Inflammatory macrophage treated with lipopolysaccharide for 1 hour (primary cell): ENCODE measurements at places on chromosomes 13 and 19.

GRCh38 chr13:50592412-50593155, 250.9 kb downstream of the DLEU7 start:
- DNase-seq: no peak

DNA sequence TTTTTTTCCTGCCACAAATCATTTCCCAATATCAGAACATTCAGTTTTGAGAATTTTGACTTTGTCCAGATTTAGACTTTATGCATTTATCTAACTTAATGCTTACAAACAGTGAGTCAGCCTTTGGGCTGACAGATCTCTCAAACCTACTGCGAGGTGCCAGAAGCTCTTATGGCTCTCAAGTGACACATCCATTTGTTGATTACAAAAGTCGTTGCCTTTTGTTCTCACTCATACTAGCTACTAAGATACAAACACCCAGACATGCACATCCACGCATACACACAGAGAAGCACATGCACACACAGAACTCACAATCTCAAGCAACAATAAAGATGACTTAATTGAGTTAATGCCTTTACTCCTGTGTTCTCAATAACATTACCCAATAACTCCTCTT, 1147.5 kb downstream of the DIAPH3 start:
- no peak for DNase-seq

DNA sequence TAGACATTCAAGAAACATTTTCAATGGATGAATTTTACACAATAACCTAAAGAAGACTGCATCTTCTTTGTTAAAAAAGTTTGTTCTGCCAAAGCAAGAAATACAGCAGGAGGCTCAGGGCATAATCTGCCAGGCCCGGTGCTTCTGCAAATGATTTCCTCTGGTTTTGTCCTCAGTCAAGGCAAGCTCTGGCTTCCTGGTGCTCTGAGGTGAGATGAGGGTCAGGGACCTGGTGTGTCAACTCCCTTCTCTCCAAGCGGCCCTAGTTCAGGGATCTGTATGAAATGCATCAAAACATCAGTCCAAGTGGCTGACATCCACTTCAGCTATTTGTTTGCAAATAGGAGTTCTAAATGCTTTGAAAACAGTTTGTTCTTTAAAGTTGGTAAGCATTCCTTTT, 31.6 kb downstream of the LACC1 start:
- no peak for DNase-seq

GRCh38 chr19:7993560-7993959, 11.9 kb downstream of the ELAVL1 start:
- DNase-seq: no peak

DNA sequence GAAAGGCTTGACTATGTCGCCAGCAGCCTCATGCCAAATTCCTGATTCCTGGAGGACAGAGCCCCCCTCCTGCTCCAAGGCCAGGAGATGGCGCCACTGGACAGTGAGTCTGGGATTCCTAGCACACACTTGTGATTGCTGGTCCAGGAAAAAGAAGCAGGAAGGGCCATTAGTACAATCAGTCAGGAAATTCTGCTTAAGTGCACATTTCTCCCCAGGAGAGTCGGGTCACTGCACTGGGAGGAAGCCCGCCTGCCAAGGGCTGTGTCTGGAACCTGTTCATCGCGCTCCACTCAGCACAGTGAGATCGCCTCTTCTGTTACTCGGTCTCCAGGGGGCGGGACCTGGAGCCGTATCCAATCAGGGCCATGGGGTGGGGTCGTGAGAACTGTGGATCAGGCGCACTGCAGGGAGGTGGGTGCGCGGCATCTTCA, 65.1 kb downstream of the ZNF823 start:
- DNase-seq: peak; percentile 26

DNA sequence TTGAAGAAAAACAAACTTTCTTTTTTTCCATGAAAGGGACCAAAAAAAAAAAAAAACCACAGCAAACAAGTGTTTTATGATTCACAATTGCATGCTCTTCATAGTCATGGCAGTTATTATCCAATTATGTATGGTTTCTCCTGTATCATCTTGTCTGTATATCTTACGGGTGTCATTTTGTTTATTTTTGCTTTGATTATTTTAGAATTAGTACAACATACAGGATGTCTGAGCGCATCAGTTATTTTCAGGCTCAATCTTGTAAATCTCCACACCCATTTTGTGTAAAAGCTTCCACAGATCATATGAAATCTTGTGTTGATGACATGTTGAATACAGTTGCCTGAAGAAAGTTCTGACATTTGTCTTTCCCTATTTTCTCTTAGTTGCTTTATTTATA, 280.3 kb downstream of the KLF5 start:
- no peak for DNase-seq

- no peak for DNase-seq
Observed at GRCh38 chr19:40659116-40659515, 31.3 kb downstream of the NUMBL start.

DNA sequence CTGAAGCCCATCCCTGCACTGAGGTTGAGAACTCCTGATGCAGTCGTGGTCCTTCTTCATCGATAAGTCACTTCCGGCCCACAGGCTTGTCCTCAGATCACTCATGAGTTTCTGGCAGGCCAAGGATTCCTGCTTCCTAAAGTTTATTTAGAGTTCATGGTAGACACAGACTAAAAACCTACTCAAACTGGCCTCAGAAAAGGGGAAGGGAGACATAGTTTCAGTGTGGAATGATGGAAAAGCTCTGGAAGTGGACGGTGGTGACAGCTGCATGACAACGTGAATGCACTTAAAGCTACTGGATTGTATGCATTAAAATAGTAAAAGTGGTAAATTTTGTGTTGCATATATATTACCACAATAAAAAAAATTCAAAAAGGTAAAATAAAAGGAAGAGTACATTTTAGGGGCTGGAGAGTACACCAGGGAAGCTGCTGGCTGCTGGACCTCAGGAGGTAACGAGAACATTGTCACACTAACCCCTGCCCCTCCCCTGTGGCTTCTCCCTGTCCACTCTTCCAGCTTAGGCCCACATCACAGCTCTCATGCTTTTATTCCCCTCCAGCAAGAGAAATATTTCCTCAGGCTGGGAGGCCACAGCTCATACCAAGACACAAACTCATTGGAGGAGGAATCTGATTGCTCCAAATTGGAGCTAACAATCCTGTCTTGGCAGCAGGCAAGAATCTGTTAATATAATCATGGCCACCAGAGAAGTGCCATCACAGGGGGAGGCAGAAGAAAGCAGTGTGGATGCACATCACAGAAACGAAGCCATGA, 741.0 kb downstream of the UQCRFS1 start:
- no peak for DNase-seq

GRCh38 chr13:30108216-30108912, 199.0 kb downstream of the KATNAL1 start:
- no peak for DNase-seq

GRCh38 chr13:48411841-48412531, 927 bp downstream of the LPAR6 start:
- DNase-seq: no peak

GRCh38 chr13:99352351-99353245, 45.4 kb upstream of the GPR183 start:
- no peak for DNase-seq

DNA sequence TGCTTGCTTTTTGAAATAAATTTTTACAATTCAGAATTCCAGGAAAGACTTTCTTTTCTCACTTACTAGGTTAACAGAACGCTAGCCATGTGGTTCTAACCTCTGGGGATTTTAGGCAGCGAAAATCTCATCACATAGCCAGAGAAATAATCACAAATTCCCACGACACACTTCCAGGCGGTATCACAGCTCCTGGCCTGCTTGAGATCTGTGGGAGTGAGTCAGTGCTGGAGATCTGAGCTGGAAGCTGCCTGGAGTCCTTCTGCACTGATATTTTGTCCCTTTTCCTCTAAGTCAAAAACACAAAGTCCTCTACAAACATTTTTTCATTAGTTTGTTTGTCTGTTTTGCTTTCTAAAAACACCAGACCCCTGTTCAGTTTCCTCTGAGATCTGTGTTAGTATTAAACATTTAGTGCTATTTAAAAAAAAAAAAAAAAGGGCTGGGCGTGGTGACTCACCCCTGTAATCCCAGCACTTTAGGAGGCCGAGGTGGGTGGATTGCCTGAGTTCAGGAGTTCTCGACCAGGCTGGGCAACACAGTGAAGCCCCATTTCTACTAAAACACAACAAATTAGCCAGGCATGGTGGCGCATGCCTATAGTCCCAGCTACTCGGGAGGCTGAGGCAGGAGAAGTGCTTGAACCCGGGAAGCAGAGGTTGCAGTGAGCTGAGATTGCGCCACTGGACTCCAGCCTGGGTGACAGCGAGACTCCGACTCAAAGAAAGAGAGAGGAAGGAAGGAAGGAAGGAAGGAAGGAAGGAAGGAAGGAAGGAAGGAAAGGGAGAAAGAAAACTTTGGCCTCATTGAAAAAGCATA, 12.2 kb upstream of the UBE2L5 start:
- DNase-seq: peak; percentile 24

GRCh38 chr13:86731987-86732386, 932.8 kb upstream of the SLITRK6 start:
- no peak for DNase-seq

DNA sequence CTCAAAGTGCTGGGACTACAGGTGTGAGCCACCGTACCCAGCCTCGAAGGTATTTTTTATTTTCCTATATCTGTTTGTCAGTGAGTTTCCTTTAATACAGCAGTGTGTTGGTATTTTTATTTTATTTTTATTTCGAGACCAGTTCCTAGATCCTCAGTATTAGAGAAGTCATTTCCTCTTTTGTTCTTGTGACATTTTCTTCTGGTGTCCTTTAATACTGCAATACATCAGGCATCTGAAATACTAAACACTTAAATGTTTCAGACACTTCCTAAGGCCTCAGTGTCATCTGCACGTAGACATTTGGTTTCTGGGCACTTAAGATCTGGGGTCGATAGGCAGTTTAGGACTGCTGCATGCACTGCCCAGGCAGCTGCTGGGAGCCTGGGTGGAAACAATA, 22.5 kb downstream of the GATAD2A start:
- peak; percentile 41 for DNase-seq

DNA sequence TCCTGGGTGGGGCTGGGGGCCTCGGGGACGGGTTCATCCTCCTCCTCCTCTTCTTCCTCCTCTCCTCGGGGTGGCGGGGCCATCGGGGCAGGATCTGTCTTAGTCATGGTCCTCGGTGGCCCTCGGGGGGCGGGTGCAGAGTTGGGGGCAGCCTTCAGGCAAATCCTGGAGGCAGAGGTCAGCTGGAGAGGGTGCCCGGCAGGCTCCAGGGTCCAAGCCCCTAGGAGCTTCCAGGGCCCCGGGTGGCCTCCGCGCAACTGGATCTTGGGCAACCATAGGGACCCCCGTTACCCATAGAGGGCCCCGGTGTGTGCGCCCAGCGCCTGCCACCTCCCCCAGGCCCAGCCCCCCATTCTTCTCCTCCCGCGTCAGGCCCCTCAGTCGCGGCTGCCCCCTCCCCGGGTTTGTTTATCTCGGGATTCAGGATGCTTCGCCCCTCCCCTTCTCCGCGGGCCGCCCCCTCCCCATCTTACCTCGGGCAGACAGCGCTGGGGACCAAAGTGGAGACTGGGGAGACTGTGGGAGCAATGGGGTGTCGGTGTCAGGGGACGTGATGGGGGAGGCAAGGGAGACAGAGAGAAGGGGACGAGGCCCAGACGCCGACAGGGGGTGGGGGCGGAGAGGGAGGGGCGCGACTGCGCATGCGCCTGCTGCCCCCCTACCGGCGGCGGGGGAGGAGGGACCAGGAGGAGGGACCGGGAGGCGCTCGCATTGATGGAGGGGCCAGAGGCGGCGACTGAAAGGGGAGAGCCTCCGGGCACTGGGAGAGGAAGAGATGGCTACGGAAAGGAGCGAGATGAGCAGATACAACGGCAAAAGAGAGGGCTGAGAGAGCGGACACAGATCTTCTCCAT, at the start of gene CLIP3:
TSS of gene CLIP3 (minus strand) at position 623 of the 854 bp plus-strand sequence. CDS start at position 107, 516 bp downstream.
- DNase-seq: no peak

DNA sequence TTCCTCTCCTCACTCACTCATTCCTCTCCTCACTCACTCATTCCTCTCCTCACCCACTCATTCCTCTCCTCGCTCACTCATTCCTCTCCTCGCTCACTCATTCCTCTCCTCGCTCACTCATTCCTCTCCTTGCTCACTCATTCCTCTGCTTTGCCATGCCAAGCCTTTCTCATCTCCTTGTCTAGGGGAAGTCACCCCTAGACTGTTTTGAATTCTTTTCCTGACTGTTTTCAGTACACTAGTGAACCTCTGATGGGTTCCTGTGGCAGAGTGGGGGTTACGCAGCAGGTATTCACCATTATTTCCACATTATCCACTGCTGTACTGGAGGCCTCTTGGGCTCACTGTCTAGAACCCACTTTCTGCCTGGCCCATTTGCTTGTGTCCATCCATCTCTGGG, 1.2 kb downstream of the CYP4F8 start:
- no peak for DNase-seq

DNA sequence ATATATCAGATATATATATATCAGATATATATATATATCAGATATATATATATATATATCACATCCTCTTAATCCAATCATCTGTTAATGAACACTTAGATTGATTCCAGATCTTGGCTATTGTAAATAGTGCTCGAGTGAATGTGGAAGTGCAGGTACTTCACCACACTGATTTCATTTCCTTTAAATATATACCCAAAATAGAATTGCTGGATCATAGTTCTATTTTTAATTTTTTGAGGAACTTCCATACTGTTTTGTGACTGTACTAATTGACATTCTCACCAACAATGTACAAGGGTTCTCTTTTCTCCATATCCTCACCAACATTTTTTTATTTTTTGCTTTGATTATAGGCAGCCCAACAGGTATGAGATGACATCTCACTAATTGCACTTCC, 277.5 kb downstream of the NHLRC3 start:
- DNase-seq: peak; percentile 50

DNA sequence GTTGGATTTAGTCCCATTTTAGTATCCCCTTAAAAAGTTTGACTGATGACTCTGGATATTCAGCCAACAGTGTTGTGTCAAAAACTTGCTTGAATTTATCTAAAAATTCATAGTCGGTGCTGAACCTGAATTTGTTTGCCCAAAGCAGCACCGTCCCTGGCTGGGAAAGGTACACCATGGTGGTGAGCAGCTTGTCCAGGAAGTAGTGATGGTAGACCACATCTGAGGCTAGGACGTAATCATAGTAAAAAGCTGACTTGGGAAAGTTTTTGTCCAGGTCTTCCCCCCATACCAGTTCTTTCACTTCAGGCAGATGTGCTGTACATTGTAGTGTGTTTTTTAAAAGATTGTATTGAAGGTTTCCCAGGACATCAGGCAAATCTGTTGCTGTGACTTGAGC, 8.8 kb downstream of the METTL21C start:
- DNase-seq: no peak

- no peak for DNase-seq
Observed at GRCh38 chr13:27728271-27728670, 64.0 kb upstream of the GSX1 start.
